Activated T-helper 17 cell treated with anti-CD3 and anti-CD28 coated beads, Interleukin-2, amount 50 U/mL, for 72 hours (primary cell): ENCODE measurements at places on chromosomes 2 and 18. TPM values are rescaled to one million over a fixed set of nuclear protein-coding genes. Genes with fewer than 3 reads are reported as not detected.

DNA sequence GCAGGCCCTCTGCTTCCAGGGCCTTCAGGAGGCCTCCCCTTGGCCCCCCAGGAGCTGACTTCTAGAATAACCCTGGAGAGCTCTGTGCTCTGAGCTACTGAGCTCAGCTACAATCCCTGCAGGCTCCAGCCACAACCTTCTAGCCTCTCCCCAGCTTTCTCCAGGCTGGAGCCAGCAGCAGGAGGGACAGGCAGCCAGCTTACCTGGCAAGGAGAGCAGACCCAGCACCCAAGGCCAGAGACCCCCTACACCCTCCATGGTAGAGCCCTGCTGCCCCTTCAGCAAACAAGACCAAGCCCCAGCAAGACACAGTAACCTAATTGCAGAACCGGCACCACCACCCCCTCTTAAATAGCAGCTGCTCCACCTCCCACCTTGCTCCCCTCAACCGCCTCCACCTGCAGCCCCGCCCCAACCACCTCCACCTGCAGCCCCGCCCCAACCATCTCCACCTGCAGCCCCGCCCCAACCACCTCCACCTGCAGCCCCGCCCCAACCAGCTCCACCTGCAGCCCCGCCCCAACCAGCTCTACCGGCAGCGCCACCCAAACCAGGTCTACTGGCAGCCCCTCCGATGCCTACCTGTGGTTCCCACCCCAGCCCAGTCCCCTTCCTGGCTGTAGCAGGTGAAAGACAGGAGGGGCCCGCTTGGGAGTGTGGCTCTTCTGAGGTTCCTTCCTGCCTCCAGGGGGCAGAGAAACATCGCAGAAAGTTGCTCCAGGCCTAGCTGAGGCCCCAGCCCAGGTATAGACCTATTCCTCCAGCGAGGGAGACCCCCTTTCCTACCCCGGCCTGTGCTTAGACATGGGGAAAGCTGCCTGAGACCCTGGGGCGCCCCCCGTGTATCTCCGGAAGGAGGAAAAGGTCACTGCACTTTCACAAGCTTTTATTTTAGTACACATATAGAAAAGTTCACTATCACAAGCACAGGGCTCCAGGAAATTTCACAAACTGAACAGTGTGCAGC is at the start of gene ASTL:
TSS of gene ASTL (minus strand) at position 324 of the 967 bp plus-strand sequence. CDS start at position 258, 66 bp downstream.
- peak; percentile 44 for ATAC-seq

- no peak for ATAC-seq
Measured at GRCh38 chr2:126771501-126772195, 115.7 kb downstream of the GYPC start.

DNA sequence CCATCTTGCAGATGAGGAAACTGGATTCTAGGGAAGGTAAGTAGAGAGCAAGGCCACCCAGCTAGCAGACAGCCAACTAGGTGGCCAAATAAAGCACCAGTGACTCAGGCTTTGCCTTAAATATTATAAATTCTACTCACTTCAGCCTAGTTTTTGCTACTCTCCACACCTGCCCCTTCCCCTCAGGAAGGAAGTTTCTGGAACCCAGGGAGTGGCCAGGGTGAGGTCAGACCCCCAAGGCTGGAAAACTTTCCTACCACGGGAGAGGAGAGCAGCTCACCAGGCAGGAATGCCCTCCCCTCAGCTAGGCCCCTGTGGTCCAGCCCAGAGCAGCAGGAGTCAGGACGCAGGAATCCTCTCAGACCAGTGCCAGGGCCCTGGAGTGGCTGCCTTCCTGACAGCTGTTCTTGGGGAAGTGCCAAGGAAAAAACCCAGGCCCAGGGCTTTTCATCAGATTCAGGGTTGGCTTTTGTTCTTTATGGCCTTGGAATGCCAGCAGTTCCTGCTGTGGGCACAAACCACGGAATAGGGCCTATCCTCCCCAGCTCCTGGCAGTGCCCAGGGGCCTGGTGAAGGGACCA is 5.1 kb upstream of the PAX8 start:
- no peak for ATAC-seq

DNA sequence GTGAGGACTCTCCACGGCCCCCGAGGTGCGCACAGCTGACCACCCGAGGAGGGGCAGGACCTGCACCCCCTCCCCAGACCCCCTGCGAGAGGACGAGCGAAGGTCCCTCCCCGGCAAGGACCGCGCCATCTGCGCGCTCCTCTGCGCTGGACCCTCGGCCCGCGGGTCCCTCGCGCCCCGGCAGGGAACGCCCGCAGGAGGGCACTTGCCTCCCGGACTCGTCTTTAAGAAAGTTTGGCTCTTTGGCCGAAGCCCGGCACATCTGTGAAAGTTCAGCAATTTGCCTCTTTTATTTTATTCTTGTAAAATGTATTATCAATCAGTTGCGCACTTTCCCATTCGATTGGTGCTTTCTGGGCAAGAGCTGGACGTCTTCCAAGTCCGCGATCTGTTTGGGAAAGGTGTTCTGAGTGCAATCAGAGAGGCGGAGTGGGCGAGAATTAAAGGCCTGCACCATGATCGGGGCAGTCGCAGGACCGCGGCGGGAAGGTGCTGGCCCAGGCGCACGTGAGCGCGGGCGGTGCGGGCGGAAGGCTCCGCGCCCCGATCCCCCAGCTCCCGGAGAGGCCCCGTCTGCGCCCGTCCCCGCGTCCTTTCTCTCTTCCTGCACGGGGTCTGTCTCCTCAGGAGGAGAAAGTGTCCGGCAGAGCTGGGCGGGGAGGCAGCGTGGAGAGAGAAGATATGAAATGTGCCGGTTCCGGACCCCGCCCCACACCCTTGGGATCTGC is 1.6 kb upstream of the ALKAL2 start:
- ATAC-seq = no peak

The ESCO1 gene
- 28.7 TPM for total RNA-seq

The KCNK3 gene
- not detected for total RNA-seq
